ENCODE measurements at places on chromosomes 12 and 14.

GRCh38 chr12:25311506-25311905, 60.8 kb upstream of the KRAS start:
- DNase-seq = no peak

GRCh38 chr14:102545461-102546265, 36.1 kb upstream of the ANKRD9 start:
- peak; percentile 19 for DNase-seq

GRCh38 chr14:82122655-82123054, 589.0 kb upstream of the SEL1L start:
- DNase-seq = no peak

GRCh38 chr12:65510584-65511050, 232.1 kb downstream of the MSRB3 start:
- no peak for DNase-seq

DNA sequence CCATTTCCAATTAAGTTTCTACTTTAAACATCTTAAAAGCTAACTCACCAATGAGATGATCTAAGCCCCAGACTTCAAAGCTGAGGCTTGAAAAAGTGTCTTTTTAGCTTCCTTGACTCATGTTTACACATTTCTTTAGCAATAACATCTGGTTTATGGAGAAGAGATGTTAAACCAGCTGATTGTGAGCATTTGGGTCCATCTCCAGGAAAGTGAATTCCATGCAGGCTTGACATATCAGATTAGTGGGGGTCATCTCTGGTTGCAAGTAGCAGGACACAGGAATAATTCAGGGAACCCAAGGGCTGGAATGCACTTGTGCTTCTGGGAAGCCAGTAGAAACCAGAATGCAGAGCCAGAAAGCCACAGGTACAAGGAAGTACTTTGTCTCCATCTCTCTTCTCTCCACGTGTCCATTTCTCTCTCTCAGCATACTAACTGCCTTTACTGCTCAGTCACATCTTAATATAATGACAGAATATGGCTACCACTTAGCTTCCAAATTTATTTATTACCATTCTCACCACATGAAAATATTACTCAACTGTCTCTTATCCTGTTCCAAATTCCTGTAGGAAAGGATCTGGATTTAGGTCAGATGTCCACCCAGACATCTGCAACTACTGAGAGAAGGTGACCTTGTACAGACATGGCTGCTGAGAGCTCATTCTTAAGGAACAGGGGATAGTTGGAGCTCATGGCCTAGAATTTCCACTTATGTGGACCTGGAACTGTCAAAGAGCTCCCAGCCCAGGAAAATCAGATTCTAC, 104.4 kb downstream of the SCN8A start:
- no peak for DNase-seq

DNA sequence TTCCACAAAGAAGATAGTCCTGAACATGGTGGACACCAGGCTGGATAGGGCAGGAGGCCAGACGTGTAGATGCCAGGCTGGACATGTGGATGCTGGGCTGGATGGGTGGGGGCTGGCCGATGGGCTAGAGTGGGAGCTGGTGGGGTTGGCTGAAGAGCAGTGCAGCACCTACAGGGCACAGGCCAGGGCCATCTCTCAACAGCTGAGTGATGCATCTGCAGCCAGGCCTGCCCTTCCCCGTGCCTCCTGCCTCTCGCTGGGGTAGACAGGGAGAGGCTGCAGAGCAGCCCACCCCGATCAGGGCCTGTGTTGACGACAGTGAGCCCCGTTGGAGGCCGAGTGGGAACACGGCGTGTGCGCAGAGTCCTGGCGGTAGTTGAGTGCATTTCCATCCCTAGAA, 39.3 kb downstream of the EP400 start:
- no peak for DNase-seq

DNA sequence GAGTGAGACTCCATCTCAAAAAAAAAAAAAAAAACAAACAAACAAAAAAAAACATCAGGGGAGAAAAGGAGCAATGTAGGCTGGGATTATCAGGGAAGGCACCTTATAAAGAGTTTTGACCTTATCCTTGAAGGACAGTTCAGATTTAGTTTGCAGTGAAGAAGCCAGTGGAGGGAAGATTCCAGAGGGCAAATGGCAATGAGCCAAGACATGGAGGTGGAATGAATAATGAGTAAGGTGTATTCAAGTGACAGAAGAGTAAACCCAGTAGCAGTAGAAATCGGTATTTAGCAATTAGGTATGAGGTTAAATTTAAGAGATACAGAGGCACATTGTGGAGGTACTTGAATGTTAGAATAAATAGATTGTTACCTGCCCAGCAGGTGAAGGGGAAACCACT, 2.2 kb upstream of the DUSP16 start:
- DNase-seq = no peak

GRCh38 chr14:98966016-98966415, 306.0 kb downstream of the BCL11B start:
- DNase-seq = no peak

DNA sequence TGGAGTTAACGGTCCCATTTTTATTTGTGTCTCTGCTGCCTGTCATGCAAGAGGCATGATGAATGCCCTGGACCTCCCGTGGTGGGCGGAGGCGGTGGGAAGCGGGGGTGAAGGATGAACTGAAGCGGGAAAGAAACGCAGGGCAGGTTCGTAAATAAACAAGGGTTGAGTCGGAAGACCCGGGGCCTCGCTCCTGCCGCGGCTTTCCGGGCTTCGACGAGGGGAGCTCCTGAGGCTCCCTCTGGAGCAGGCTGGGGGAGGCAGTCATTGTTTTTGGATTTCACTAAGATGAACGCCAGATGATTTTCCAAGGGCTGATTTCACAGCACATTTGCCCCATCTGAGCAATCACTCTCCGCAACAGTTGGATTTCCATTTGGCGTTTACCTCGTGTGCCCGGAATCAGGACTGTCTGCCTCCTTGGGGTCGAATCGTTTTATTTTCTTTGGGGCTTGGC, 130.2 kb downstream of the SLC38A6 start:
- no peak for DNase-seq

DNA sequence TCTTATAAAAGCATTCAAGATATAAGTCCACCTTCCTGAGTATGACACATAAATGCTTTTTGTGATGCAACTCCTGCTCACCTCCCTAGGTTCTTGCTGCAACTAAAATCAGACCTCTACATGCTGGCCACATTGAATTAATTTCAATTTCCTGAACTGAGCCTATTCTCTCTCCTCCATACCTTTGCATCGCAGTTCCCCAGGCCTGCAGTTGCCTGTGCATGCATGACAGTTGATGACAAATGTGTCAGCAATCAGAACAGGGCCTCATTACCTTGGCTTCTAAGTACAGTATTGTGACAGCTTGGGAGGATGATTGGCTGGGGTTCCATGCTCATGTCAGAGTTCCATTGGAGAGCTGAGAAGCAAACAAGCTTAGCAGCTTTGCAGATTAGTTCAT, 3.9 kb upstream of the TM7SF3 start:
- DNase-seq = no peak

DNA sequence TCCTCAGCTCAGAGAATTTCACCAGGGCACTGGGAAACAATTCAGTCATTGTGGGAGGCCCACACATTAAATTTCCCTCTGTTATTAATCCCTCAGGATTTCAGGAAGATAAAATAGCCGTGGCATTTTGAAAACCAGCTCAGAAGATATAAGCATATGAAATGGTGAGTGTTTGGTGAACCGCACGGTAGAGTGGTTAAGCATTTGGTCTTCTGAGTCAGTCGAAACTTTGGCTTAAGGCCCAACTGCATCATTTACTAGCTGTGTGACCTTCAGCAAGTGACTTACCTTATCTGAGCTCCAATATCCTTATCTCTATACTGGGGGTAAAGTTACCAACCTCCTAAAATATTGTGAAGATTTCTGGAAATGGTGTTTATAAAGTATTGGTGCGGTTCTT, 5.2 kb upstream of the VRK1 start:
- DNase-seq = no peak

DNA sequence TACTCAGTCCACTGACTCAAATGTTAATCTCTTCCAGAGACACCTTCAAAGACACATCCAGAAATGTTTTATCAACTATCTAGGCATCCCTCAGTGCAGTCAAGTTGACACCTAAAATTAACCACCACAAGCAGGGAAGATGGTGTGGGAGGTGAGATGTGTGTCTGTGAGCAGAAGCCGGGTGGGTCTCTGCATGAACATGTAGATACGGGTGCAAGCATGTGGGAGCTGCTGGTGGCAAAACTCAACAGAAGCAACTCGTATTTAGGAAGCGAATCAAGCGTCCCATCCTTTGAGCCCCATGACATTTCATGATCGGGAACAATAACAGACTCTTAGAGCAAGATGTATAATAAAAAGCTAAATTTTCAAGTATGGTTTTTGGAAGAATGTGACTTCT, 110.0 kb upstream of the C14orf180 start:
- DNase-seq = no peak

DNA sequence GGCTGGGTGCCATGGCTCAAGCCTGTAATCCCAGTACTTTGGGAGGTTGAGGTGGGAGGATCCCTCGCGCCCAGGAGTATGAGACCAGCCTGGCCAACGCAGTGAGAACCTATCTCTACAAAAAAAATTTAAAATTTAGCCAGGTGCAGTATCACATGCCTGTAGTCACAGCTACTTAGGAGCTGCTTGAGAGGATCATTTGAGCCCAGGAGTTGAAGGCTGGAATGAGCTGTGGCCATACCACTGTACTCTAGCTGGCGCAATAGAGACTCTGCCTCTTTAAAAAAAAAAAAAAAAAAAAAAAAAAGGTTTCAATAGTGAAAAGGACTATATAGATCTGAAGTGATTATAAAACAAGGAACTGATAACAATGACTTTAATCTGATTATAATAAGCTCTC, 13.5 kb downstream of the PSMA3 start:
- DNase-seq = no peak

DNA sequence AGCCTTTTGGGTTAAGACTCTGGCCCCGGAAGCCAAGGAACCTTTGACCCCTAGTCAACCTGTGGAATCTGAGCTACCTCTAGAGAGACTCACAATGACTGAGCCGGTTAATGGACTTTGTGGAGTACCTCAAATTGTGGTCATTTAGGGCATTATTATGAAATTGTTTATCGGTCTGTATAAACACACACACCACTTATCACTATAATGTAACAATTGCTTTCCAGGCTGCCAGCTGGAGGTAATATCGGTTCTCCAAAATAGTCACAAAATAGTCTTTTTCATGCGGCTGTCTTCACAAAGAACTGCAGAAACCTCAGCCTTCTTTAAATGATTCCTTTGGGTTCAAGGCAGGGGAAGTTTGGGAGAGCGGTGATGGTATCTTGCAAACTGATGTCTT, 144.2 kb downstream of the DACT1 start:
- DNase-seq = no peak

- no peak for DNase-seq
Observed at GRCh38 chr14:86802726-86803125, 1190.3 kb downstream of the GALC start.

DNA sequence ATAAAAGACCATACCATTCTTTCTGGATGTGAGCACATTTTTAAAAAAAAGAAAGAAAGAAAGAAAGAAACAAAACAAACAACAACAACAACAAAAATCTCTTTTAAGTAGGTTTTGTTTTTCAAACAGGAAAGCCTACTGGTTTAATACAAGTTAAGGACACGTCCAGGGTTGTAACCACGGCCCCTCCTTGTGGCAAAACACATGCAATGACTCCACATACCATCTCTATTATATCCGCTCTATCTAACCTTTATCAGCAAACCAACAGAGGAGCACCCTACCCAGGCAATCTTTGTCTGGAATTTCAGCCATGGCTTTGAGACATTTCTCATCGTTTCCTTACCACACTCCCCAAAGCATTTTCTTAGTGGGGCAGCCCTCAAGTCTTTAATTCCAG, 360.5 kb upstream of the TMPO start:
- DNase-seq = peak; percentile 26

DNA sequence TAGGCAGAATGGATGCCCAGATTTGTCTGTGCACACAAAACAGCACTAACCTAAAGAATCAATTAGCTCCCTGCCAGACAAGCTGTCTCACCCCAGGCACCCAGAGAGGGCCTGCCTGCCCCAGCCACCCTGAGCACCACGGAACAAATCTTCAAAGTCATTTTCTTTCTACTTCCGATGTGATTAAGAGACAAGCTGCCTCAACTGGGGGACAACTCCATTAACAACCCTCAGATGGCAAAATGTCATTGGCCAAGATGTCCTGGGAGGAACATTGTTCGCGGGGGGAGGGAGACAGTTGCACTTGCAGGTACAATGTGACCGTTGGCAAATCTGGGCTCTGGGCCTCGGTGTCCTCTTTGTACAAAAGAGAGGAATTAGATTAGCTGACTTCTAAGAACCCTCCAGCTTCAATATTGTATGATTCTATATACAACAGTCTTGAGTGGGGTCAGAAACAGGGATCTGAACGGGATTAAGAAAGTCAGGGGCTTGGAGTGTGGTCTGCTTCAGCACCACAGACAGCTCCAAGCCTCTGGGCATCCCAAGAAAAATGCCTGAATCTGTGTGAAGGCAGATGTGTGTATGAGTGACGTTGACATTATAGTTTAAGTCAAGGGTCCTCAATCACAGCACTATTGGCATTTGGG, 42.8 kb upstream of the CMKLR1 start:
- DNase-seq = no peak

GRCh38 chr12:111401167-111401605, 4.5 kb upstream of the SH2B3 start:
- no peak for DNase-seq

- DNase-seq = no peak
Observed at GRCh38 chr12:67752226-67752732, 103.7 kb downstream of the DYRK2 start.

- DNase-seq = no peak
Observed at GRCh38 chr12:12735301-12735700, 18.1 kb downstream of the CDKN1B start.

All from SK-N-SH (cell line).